Activated naive CD4-positive, alpha-beta T cell treated with anti-CD3 and anti-CD28 coated beads for 36 hours (primary cell): ENCODE measurements at places on chromosomes 3 and 15. TPM values are rescaled to one million over a fixed set of nuclear protein-coding genes. Genes with fewer than 3 reads are reported as not detected.

- H3K4me3 ChIP-seq, result no peak overlapping the region
- H3K4me1 ChIP-seq, result peaks cover 3% of the 10 kb centered on the region
- H3K27me3 ChIP-seq, result peaks cover 51% of the 10 kb centered on the region
- no peak overlapping the region for H3K27ac ChIP-seq
- H3K36me3 ChIP-seq, result no peaks in the 10 kb centered on the region
- DNase-seq, result no peak
These were observed 1.6 kb downstream of the FRMD4B start for GRCh38 chr3:69384326-69384725.

DNA sequence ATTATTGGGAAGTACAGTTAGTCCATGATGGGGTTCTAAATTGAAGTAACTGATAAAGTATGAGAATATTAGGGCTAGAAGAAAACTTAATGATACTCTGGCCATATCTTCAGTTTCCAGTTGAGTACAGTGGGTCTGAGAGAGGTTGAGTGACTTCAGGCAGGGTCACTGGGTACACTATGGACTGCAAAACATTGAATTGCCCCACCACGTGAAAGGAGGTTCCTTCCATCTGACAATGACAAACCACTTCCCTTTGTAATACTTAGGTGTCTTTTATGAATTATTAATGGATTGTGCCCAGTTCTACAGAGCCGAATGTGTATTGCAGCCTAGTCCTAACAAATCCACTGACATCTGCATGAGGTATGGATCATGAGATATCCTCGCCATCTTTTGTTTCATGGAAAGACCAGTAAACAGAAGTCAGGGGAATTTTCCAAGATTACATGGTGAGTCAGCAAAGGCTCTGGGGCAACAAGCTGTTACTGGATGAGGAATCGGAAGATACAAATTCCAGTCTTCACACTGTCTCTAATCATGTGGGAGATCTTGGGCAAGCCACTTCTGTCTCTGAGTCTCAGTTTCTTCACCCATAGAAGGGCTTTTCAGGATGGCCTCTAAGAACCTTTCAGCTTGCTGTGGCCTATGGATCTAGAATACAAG, 66.5 kb upstream of the BCL6 start:
- no peaks in the 10 kb centered on the region for H3K27me3 ChIP-seq
- no peak for DNase-seq
- H3K4me1 ChIP-seq, result peaks cover 17% of the 10 kb centered on the region
- no peaks in the 10 kb centered on the region for H3K36me3 ChIP-seq
- no peak overlapping the region for H3K4me3 ChIP-seq
- H3K27ac ChIP-seq, result no peak overlapping the region

Gene UBA7
- total RNA-seq, result 93.5 TPM

Gene BSN
- 0.12 TPM for total RNA-seq

GRCh38 chr15:99719096-99719541, 14.1 kb downstream of the LYSMD4 start:
- no peak overlapping the region for H3K4me3 ChIP-seq
- no peaks in the 10 kb centered on the region for H3K27me3 ChIP-seq
- H3K4me1 ChIP-seq, result peaks cover 40% of the 10 kb centered on the region
- DNase-seq, result no peak
- peaks cover 2% of the 10 kb centered on the region for H3K36me3 ChIP-seq

GRCh38 chr3:103295974-103296570, 861.3 kb downstream of the ZPLD1 start:
- H3K27ac ChIP-seq, result no peak overlapping the region
- H3K4me1 ChIP-seq, result no peaks in the 10 kb centered on the region
- no peaks in the 10 kb centered on the region for H3K36me3 ChIP-seq

Gene ATP13A4
- 2.8 TPM for total RNA-seq

- H3K4me1 ChIP-seq, result no peaks in the 10 kb centered on the region
- H3K27me3 ChIP-seq, result peaks cover 15% of the 10 kb centered on the region
- no peak overlapping the region for H3K4me3 ChIP-seq
- no peak for DNase-seq
These were observed 166.1 kb downstream of the ZNF621 start for GRCh38 chr3:40690749-40691451.

GRCh38 chr3:8762607-8763377, 6.6 kb downstream of the OXTR start:
- DNase-seq, result no peak
- H3K4me3 ChIP-seq, result no peak overlapping the region
- H3K36me3 ChIP-seq, result no peaks in the 10 kb centered on the region
- H3K4me1 ChIP-seq, result no peaks in the 10 kb centered on the region
- no peak overlapping the region for H3K27ac ChIP-seq
- peaks cover 9% of the 10 kb centered on the region for H3K27me3 ChIP-seq

GRCh38 chr15:87648278-87648677, 608.3 kb downstream of the NTRK3 start:
- no peaks in the 10 kb centered on the region for H3K27me3 ChIP-seq
- H3K4me1 ChIP-seq, result peaks cover 21% of the 10 kb centered on the region
- no peak overlapping the region for H3K27ac ChIP-seq
- H3K4me3 ChIP-seq, result no peak overlapping the region

Gene HERC2
- total RNA-seq, result 26.6 TPM

Gene VPS33B
- total RNA-seq, result 19.8 TPM

GRCh38 chr3:42099020-42099765, 8.0 kb downstream of the TRAK1 start:
- no peak overlapping the region for H3K27ac ChIP-seq
- peaks cover 18% of the 10 kb centered on the region for H3K4me1 ChIP-seq
- no peaks in the 10 kb centered on the region for H3K27me3 ChIP-seq
- no peak for DNase-seq
- H3K36me3 ChIP-seq, result peaks cover 2% of the 10 kb centered on the region

DNA sequence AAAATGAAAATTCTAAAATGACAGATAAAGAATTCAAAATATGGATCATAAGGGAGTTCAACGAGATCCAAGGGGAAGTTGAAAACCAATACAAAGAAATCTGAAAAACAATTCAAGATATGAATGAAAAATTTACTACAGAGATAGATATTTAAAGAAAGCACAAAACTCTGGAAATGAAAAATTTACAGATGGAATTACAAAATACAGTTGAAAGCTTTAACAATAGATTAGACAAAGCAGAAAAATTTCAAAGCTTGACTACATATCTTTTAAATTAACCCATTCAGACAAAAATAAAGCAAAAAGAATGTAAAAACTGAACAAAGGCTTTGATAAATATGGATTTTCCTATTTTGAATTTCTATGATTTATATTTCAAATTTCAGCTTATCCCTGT, 211.1 kb downstream of the SLC9A9 start:
- H3K27ac ChIP-seq, result no peak overlapping the region
- H3K4me1 ChIP-seq, result no peaks in the 10 kb centered on the region
- DNase-seq, result no peak
- no peaks in the 10 kb centered on the region for H3K27me3 ChIP-seq
- H3K36me3 ChIP-seq, result peaks cover 6% of the 10 kb centered on the region

Gene C3orf52
- 3.8 TPM for total RNA-seq

Gene SLC51B
- total RNA-seq, result not detected

GRCh38 chr15:59410391-59410896, 27.5 kb upstream of the FAM81A start:
- H3K4me3 ChIP-seq, result no peak overlapping the region
- H3K36me3 ChIP-seq, result no peaks in the 10 kb centered on the region
- H3K4me1 ChIP-seq, result peaks cover 10% of the 10 kb centered on the region
- H3K27me3 ChIP-seq, result no peaks in the 10 kb centered on the region

Gene TMEM212
- not detected for total RNA-seq

Gene STARD9
- total RNA-seq, result 1.9 TPM

- no peak overlapping the region for H3K27ac ChIP-seq
- H3K27me3 ChIP-seq, result no peaks in the 10 kb centered on the region
- no peak overlapping the region for H3K4me3 ChIP-seq
These were observed 32.0 kb downstream of the ANKDD1A start for GRCh38 chr15:64943512-64944225.

DNA sequence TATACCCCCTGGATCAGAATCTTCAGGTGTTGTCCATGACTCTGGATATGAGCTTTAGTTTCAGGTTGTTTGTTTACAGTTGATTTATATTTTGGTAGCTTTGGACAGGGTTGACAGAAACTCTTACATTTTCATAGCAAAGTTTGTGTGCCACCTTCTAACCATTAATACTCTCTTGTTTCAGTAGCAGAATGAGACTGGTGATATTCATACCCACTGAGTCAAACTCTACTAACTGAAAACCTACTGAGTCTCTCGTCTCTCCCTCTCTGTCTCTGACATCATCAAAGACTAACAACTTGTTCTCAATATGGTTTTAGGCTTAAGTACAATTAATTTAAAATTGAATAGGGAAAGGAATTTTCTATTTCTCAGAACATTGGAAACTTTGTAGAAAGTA, 282.3 kb downstream of the CNTN6 start:
- H3K36me3 ChIP-seq, result no peaks in the 10 kb centered on the region
- H3K4me1 ChIP-seq, result no peaks in the 10 kb centered on the region
- H3K4me3 ChIP-seq, result no peak overlapping the region
- no peak for DNase-seq

Gene MYL3
- total RNA-seq, result not detected

DNA sequence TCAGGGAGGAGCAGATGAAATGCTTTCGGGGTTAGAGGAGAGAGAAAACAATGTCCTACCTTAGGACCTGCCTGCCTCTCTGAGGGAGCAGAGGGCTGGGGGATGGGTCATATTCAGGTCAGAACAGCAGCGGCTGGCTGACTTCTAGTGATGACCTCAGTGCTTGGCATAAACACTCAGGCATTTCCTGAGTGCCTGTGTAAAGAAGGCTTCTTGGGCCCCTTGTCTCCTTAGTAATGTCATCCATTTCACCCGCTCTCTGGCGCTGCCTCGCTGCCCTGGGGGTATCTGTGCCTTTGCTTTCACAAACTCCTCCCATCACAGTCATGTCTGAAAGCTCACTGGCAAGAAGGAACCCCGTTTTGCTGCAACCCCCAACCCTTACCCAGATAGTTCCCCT, 82.9 kb upstream of the GSK3B start:
- no peak for DNase-seq

Gene ANXA2
- total RNA-seq, result 16.9 TPM

DNA sequence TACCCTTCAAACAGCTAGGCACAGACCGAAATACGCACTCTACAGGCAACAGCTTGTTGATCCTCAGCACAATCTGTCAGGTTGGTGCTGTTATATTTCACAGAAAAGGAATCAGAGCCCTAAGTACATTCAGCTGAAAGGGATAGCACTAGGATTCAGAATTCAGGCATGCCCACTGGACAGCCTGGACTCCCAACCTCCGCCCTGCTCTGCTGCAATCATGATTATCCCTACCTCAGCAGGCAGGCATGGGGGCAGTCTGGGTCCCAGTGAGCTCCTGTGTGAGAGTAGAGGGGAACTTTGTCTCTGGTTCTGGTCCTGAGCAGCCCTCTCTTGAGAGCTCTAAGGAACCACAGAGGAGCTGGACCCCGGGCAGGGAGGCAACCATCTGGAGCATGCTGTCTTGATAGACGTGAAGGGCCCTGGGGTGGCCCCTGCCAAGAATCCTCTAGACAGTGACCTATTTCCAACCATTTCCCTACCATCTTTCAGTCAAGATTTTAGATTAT, 23.4 kb upstream of the NOX5 start:
- H3K27me3 ChIP-seq, result peaks cover 12% of the 10 kb centered on the region
- DNase-seq, result no peak
- H3K4me3 ChIP-seq, result no peak overlapping the region
- H3K36me3 ChIP-seq, result no peaks in the 10 kb centered on the region

- H3K27me3 ChIP-seq, result peaks cover 42% of the 10 kb centered on the region
- H3K4me3 ChIP-seq, result peak overlapping the region; percentile 21
- DNase-seq, result no peak
- H3K36me3 ChIP-seq, result no peaks in the 10 kb centered on the region
- H3K27ac ChIP-seq, result no peak overlapping the region
These were observed 1004.6 kb upstream of the NR2F2 start for GRCh38 chr15:95325763-95326404.

Gene SCN5A
- total RNA-seq, result 0.35 TPM

Gene HIGD1A
- 57.1 TPM for total RNA-seq

Gene LRRC31
- total RNA-seq, result not detected

DNA sequence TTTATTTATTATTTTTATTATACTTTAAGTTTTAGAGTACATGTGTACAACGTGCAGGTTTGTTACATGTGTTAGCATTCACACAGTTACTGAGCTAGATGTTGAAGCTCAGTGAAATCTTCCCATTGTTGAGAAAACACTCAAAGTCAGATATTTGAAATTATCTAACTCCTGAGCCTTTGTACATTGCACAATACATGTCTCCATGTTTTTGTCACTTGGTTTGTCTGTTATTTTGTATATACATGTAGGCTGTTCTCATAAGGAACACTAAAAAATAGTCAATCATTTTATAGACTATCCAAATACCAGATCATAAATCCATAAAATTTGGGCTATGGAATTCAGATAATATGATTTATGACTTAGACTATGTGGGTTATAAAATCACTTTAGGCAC, 1126.5 kb downstream of the NSUN3 start:
- no peak overlapping the region for H3K27ac ChIP-seq
- no peaks in the 10 kb centered on the region for H3K27me3 ChIP-seq
- no peaks in the 10 kb centered on the region for H3K36me3 ChIP-seq
- no peaks in the 10 kb centered on the region for H3K4me1 ChIP-seq
- DNase-seq, result no peak
- H3K4me3 ChIP-seq, result no peak overlapping the region

Gene P3H2
- total RNA-seq, result not detected

Gene FRMD5
- total RNA-seq, result 0.37 TPM
